ENCODE measurements at places on chromosomes 6 and 20.

DNA sequence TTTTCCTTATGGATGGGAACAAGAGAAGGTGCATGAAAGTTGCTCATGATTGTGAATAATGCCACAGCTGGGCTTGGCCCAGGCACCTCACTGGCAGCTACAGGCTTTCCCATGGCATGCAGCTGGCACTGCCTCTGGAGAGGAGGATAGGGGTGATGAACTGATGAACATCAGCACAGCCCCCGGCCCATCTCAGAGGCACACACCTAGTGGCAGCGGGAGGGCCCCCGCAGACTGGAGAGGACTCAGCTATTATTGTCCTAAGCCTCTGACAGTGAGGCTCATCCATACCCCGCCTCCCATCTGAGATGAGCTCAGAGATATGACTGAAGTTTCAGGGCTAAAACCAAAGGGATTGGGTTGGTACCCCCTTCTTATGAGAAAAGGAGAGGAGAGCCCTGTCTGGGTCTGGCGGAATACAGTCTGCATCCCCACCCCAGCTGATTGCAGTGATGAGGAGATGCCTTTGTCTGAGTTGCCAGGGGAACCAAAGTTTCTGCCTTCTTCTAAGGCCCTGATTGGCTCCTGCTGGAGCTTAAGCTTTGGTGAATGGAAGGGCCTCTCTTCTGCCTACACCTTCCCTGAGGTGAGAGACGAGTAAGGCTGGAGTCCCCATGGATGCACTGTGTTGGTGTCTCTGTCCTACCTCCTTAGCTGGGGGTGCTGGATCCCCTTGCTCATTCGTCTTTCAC is 27.6 kb upstream of the EPB41L1 start:
- H3K36me3 ChIP-seq: no peaks in the 10 kb centered on the region
- H3K4me3 ChIP-seq: no peak overlapping the region
- no peak for DNase-seq

DNA sequence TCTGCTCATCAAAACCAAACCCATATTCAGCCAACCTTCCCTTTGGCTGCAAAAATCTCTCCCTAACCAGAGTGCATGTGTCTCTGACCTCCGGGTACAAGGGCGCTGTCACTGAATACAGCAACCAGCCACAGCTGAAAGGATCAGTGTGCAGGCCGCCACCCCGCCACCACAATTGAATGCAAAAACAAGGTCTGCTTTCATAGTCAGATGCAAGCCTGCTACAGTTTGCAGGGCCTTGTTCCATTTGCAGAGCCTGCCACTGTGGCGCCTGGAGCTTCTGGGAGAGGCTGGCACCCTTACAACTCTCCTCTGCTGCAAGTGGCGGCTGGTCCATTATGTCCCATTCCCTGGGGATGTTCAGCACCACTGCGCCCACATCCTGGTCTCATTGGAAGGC is 23.5 kb downstream of the MDGA1 start:
- no peak for DNase-seq
- H3K27me3 ChIP-seq: no peaks in the 10 kb centered on the region
- no peaks in the 10 kb centered on the region for H3K4me1 ChIP-seq
- no peaks in the 10 kb centered on the region for H3K36me3 ChIP-seq
- H3K27ac ChIP-seq: no peak overlapping the region

DNA sequence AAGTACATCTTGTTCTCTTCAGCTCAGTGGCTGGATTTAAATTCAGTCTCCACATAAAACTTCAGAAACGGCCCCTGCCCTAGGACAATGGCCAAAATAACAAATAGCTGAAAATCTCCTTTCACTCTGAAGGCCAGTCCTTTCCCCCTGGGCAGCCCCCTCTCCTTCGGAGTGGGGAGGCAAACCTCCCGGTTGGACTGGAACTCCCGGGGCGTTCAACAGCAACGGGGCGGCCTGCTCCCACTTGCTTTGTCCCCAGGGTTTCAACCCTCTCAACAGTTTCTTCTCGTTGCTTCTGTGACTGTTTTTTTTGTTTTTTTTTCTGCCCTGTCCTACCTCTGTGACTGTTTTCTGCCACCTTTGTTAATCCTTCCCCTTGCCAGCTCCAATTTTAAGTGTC is 102.6 kb upstream of the DUSP22 start:
- no peaks in the 10 kb centered on the region for H3K36me3 ChIP-seq
- no peaks in the 10 kb centered on the region for H3K4me1 ChIP-seq
- no peak for DNase-seq
- no peak overlapping the region for H3K27ac ChIP-seq
- H3K4me3 ChIP-seq: no peak overlapping the region

DNA sequence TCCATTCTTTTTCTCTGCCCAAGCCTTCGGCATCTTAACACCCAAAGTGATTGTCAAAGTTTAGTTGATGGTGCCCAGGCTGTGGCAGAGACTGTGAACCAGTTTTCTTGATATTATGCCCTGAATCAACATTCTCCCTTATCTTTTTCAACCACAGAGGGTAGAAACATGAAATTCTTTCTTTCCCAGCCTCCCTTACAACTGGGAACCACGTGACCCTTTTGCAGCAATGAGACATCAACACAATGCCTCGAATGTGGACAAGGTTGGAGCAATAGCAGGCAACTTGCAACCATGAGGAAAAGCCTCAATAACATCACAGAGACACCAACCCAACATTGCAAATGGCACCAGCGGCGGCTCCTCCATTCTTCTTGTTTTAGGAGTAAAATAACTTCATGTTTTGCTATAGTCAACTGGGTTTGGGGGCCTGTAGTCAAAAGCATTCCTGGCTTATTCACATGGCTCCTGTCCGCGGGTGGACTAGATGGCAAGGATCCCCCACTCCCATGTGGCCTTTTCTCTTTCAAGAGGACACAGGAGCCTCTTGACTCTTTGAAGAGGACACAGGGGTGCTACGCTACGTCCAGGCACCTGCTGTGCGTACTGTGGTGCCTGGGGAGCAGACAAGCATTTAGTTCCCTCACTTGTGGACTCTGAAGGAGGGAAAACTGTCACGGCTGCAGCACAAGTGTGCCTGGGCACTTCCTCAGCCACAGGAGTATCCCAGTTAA is 90.5 kb downstream of the NOL4L start:
- H3K27ac ChIP-seq: no peak overlapping the region
- no peak for DNase-seq
- H3K27me3 ChIP-seq: no peaks in the 10 kb centered on the region
- no peak overlapping the region for H3K4me3 ChIP-seq
- H3K4me1 ChIP-seq: peaks cover 4% of the 10 kb centered on the region

DNA sequence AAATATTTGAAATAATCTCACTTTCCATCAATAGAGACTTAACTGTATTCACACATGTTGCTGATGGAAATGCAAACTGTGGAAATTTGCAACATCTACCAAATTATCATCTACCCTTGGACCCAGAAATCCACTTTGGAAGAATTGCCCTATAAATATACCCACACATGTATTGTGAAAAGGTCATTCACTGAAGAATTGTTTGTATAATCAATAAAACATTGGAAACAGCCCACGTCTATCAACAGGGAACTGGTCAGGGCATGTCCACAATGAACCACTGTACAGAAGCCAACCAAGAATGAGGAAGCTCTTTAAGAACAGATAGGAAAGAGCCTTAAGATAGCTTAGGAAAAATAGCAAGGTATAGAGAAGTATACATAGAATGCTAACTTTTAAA is 36.2 kb downstream of the PXDC1 start:
- no peak for DNase-seq
- no peak overlapping the region for H3K4me3 ChIP-seq
- no peak overlapping the region for H3K27ac ChIP-seq
- H3K4me1 ChIP-seq: no peaks in the 10 kb centered on the region

GRCh38 chr20:11084508-11084907 is 410.7 kb upstream of the JAG1 start:
- H3K4me3 ChIP-seq: no peak overlapping the region
- no peak for DNase-seq
- H3K4me1 ChIP-seq: no peaks in the 10 kb centered on the region
- H3K27me3 ChIP-seq: no peaks in the 10 kb centered on the region
- H3K27ac ChIP-seq: no peak overlapping the region

All from iPS DF 6.9 (cell line).